ENCODE measurements at places on chromosomes 5 and 9. TPM values are rescaled to one million over a fixed set of nuclear protein-coding genes. Genes with fewer than 3 reads are reported as not detected.

MAST4 gene
- 52.6 TPM for total RNA-seq

HIGD2A gene
- total RNA-seq: 104 TPM

DNA sequence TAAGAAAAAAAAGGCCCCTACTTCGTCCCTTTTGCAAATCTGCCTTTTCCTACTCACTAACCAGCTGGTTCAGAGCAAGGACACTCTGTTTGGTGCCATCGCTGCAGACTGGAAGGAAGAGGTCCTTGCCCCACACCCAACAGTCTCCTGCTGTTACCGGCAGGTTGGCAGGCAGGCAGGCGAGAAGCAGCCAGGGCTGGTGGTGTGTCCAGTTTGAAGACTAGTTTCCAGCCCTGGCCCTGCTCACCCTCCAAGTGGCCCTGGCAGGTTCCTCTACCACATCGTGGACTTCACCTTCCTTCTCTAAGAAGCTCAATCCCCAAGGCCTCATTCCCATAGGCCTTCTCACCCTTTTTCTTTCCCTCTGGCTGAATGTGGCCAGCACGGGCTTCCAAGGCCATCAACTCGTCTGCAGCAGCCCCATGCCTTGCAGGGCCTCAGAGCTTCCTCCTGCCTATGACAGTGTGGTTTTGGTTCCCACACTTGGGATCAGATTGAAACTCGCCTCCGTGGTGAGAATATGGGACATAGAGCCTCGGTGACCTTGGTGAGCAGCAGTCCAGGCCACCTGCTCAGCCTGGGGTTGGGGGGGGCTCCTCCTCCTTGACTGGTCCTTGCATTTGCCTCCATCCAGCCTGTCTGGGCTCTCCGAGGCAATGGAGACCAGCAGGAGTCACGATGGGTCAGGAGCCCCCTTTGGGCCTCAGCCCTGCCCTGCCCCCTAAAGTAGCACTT is 22.9 kb downstream of the TGFBI start:
- no peak overlapping the region for H3K27ac ChIP-seq
- H3K27me3 ChIP-seq: no peaks in the 10 kb centered on the region
- peak; percentile 57 for DNase-seq
- peaks cover 14% of the 10 kb centered on the region for H3K4me1 ChIP-seq
- H3K36me3 ChIP-seq: peaks cover 9% of the 10 kb centered on the region

DNA sequence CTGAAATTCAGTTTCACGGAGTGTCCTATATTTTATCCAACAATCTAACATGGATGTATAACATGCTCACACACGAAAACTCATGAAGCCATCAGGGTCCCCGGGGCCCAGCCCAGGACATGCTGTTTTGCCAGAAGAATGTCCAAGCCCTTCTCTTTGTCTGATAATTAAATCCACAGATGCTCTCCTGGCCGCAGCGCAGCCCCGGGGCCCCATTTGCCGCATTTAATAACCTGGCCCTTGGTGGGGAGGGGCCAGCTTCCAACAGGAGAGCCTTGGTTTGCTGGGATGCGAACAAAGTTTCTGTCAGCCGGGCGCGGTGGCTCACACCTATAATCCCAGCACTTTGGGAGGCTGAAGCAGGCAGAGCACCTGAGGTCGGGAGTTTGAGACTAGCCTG is 30.0 kb downstream of the PLPP7 start:
- no peaks in the 10 kb centered on the region for H3K27me3 ChIP-seq
- DNase-seq: peak; percentile 34
- no peak overlapping the region for H3K27ac ChIP-seq
- no peak overlapping the region for H3K4me3 ChIP-seq
- H3K36me3 ChIP-seq: no peaks in the 10 kb centered on the region

- H3K27ac ChIP-seq: no peak overlapping the region
- DNase-seq: no peak
- H3K36me3 ChIP-seq: no peaks in the 10 kb centered on the region
- H3K4me1 ChIP-seq: no peaks in the 10 kb centered on the region
- no peak overlapping the region for H3K4me3 ChIP-seq
Measured at GRCh38 chr5:174807471-174807870, 83.1 kb downstream of the MSX2 start.

GRCh38 chr5:32602906-32603305 is 17.5 kb downstream of the SUB1 start:
- no peak overlapping the region for H3K4me3 ChIP-seq
- no peaks in the 10 kb centered on the region for H3K27me3 ChIP-seq
- H3K36me3 ChIP-seq: peaks cover 71% of the 10 kb centered on the region
- H3K27ac ChIP-seq: no peak overlapping the region
- peaks cover 15% of the 10 kb centered on the region for H3K4me1 ChIP-seq
- DNase-seq: no peak

DNA sequence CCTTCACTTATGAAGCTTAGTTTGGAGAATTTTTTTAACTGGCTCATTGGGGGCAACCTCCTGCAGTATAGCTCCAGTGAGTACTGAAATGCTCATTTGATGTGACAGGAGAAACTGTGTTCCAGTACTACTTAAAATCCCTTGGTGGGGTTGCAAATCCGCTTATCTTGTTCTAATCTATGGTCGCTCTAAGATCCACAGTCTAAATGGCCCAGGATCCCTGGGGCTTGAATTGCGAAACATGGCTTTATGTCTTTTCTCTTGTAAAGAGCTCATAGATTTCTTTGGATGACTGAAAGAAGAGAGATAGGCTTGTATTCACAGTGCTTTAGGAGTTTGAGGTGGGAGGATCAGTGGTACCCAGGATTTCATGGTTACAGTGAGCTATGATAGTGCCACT is 52.7 kb downstream of the ADAMTSL1 start:
- H3K27ac ChIP-seq: no peak overlapping the region
- DNase-seq: no peak
- no peaks in the 10 kb centered on the region for H3K36me3 ChIP-seq
